Kidney tubule cell (primary cell): ENCODE measurements at places on chromosomes 12 and 14.

GRCh38 chr12:6288235-6288634 is 22.2 kb upstream of the PLEKHG6 start:
- no peak for DNase-seq

- peak; percentile 34 for DNase-seq
These were observed 29.2 kb upstream of the FOS start for GRCh38 chr14:75249251-75249957.

DNA sequence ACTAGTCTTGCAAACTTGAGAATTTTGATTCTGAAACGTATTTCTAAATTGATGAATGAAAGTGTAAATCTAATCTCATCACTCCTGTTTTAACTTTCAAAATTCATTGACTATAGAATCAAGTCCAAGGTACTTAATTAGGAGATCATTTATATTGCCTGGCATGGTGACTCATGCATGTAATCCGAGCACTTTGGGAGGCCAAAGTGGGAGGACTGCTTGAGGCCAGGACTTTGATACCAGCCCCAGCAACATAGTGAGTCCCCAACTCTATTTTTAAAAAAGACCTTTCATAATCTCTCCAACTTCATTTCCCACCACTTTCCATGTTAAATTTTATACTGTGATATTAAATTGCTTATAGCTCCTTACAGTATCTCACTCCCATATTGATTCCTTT is 3.0 kb upstream of the MIPOL1 start:
- DNase-seq = no peak

DNA sequence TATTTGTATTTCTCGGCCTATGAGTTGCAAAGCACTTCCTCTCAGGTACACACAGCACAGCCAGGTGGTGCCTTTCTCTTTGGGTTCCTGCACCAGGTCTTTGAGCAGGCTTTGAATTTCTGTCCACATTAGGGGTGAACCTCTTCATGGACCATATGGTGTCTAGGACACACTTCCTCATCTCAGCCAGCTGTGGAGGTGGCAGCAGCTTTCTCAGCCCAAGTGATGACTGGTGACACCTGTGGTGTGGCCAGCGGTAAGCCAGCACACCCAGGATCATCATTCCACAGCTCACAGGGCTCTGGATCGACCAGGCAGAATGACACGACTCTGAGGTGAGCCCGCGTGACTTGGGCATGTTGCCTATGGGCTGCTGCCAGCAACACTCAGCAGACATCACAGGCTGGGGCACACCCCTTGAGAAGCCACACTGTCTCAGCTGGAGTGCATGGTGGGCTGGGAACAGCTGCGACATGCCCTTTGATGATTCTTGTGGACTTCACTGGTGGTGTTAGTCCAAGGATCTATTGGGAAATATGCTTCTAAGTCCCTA is 36.8 kb downstream of the SLC5A8 start:
- no peak for DNase-seq

DNA sequence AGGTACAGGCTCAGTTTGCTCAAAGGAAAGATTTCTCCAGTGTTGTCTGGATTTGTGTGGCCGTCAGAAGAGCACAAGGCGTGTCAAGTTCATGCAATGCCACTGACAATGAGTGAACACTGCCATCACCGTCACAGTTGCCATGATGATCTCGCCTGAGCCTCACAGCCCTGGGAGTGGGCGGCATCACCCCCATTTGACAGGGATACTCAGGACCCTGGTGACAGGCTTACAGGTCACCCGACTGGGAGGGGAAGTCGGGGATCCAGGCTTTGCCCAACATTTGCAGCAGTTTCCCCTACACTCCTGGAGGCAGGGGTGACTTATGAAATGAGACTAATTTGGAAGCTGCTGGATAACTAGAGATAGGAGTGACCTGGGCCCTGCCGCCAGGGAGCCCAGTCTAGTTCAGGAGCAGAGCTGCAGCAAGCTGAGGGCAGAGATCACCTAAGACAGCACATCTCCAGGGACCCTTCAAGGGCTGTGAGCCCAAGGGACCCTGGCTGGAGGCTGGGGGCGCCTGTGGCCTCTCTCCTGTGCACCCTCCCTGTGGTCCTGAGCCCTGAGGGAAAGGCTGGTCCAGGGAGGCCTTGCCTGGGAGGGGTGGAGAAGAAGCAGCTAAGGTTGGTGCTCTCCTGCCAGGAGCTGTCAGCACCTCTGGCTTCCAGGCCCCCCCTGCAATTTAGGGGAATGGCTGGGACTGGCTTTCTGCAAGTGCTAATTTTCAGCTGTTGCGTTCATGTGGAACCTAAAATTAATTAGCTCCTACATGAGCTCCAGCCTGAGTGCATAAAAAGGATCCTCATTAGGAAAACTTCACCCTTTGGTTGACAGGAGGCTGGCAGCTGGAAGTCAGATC is 32.4 kb upstream of the BEGAIN start:
- no peak for DNase-seq

DNA sequence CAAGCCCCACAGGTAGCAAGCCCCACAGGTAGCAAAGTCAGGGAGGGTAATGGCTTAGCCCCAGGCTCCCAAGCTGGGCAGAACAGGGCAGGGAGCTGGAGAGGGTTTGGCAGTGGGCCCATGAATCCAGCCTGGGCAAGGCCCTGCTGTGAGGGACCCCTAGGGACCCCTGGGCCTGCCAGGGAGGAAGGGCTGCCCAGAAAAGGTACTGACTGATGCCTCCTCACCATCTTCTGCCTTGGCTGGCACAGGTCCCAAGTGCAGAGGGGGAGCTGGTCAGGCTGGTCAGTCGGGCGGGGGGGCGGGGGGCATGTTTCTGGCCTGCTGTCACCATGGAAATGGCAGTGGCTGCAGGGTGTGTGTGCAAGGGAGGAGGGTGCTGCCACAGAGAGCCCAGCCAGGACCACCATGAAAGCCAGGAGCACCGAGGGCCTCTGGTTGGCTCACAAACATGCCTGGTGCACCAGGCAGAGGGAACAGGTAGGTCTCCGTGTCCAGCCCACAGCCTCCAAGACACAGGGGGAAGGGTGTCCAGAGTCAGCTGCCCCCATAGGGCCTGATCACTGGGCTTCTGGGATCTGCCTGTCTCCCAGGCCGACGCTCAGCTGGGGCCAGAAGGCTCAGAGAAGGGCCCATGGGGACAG is 1.5 kb upstream of the CRIP2 start:
- DNase-seq = peak; percentile 47

- DNase-seq = no peak
These were observed 240.7 kb upstream of the PLEKHG7 start for GRCh38 chr12:92462049-92462448.

- peak; percentile 13 for DNase-seq
These were observed 34.7 kb downstream of the CCDC92 start for GRCh38 chr12:123937707-123938591.

DNA sequence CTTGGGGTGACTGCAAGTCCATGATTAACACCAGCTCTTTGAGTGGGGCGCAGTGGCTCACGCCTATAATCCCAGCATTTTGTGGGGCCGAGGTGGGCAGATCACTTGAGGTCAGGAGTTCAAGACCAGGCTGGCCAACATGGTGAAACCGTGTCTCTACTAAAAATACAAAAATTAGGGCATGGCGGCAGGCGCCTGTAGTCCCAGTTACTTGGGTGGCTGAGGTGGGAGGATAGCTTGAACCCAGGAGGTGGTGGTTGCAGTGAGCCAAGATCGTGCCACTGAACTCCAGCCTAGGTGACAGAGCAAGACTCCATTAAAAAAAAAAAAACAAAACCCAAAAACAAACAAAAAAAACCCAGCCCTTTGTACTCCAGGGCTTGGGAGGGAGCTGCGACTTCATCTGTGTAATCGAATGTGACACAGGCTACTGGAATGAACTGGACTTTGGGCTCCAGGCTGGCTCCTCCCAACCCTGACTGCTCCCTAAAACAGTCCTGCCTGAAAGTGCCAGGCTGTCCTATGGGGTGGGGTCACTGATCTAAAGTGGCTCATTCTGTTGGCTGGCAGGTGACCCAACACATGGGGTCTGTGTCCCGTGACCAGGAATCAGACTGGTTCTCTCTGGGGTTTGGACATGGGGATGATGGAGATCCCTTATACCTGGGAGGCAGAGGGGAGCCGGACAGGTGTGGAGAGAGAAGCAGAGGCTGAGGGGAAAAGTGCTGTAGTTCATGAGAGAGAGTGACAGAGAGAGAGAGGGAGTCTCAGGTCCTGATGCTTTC is 9.3 kb upstream of the C12orf43 start:
- no peak for DNase-seq

- DNase-seq = no peak
These were observed 479.1 kb upstream of the USP15 start for GRCh38 chr12:61781021-61781581.

GRCh38 chr14:68212361-68212760 is 392.8 kb downstream of the RAD51B start:
- no peak for DNase-seq

GRCh38 chr14:61805451-61805850 is 43.2 kb downstream of the SNAPC1 start:
- DNase-seq = no peak

DNA sequence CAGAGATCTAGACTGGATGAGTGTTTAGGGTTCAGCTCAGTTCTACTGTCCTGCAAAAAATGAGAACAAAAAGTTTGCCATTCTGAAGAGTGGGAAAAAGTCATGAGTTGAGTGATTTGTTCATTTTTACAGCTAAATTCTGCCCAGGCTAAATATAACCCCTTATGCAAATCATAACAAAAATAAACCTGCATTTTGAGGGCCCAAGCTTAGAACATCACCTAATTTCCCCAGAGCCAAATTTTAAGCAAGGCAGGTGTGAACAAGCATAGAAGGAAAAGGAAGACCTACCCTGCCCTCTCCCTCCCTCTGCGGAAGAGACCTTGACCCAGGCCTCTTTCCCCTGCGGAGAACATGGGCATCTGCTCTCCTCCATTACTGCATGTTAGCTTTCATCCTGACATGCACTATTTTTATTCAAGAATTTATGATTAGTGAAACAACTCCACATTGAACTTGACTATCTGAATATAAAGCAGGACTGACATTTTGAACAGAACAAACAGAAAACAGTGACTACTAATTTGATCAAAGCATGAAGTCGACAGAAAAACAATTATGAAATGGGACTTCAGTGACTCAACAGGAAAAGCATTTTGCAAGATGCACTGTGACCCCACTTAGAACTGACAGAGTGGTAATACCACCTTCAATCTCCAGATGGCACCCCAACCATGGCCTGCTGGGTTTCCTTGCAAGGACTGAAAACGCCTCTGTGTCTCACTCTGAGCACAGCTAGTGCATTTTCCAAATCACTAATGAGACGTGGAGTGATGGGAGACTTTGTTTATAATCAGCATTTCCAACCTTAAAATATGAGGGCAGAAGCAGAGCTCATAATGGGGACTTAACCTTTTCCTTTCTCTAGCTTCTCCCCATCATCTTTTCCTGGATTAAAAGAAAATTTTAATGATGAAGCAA is 30.9 kb upstream of the SELPLG start:
- peak; percentile 90 for DNase-seq

- no peak for DNase-seq
These were observed 2.0 kb downstream of the TMTC1 start for GRCh38 chr12:29781705-29782266.
